ENCODE measurements at places on chromosomes 3 and 15.

DNA sequence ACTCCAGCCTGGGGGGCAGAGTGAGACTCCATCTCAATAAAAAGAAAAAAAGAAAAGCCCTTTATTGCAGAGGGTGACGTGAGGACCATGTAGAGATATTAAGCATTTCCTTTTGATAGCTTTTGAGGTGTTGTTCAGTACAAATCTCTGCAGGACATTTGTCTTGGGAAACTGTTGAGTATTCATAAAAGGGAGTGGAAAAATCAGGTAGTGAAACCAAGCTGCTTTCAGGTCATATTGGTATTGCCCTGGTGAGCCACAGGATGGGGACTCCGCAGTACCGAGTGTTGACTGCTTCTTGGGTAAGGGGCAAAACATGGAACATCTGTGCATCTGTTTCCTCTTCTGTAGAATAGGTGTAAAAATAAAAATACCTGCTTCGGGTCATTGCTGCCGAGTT is 9.9 kb downstream of the ITPR1 start:
- DNase-seq, result no peak

DNA sequence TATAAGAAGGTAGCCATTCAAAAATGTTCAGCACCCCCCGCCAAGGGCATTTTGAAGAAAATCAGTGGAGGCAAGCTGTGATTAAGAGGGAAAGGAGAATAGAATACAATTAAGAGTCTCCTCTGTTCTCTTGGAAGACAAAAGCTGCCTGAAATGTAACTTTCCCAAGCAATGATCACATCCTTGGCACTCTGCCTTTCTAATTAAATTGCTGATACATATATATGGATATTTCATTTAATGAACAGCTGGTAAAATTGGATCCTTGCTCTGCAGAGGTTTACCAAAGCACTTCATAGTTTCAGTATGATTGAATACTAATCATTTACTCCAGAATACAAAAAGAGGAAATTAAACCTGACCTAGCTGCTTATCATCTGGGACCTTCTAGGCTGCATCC is 10.4 kb downstream of the COL6A6 start:
- no peak for DNase-seq

DNA sequence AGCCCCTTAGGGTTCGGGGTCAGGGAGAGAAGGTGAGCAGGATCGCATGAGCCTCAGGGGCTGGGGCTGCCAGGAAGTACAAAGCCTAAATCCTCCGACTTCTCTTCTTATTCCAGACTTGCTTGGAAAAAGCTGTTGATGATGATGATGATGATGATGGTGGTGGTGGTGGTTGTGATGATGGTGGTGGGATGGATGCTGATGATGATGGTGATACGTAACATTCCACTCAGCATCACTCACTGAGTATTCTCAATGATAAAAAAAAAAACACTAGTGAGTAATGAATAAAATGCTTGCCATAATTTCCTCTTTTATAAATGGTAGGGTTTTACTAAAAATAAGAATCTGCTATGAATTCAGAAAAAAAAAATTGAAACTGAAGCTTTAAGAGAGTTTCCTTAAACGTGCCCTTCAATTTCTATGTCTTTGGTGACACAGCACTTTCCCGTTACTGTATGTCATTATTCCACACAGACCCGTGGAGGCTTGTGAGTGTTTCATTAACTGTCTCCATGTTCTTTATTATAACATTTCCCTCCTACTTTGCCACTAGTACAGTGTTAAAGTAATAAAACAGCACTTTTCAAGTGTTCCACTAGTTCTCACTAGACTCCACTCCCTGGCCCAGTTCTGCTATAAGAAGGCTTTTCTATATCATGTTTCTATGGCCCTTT is 5.4 kb upstream of the ACAN start:
- DNase-seq, result no peak

DNA sequence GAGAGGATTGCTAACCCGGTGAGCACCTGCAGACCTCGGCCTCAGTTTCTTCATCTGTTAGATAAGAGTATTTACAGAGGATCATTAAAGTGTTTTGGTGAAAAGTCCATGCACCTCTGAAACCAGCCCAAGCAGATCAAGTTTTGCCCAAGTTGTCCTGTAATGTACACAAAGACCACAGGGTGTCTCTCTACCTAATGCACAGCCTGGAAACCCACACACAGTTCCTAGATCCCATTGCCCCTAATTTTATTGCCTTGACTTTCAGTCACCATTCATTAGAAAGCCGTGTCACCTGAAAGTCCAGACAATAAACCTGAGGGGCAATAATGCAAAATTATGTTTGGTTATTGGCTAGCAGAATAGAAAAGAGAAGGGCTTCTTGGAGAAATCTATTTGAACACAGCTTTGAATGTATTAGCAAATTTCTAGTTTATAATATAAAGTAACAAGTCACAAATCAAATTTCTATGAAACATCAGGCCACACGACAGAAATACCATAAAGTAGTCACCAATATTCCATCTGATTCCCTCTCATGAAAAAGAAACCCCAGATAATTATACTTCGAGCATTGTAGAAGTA is 161.3 kb upstream of the SLC2A2 start:
- no peak for DNase-seq

DNA sequence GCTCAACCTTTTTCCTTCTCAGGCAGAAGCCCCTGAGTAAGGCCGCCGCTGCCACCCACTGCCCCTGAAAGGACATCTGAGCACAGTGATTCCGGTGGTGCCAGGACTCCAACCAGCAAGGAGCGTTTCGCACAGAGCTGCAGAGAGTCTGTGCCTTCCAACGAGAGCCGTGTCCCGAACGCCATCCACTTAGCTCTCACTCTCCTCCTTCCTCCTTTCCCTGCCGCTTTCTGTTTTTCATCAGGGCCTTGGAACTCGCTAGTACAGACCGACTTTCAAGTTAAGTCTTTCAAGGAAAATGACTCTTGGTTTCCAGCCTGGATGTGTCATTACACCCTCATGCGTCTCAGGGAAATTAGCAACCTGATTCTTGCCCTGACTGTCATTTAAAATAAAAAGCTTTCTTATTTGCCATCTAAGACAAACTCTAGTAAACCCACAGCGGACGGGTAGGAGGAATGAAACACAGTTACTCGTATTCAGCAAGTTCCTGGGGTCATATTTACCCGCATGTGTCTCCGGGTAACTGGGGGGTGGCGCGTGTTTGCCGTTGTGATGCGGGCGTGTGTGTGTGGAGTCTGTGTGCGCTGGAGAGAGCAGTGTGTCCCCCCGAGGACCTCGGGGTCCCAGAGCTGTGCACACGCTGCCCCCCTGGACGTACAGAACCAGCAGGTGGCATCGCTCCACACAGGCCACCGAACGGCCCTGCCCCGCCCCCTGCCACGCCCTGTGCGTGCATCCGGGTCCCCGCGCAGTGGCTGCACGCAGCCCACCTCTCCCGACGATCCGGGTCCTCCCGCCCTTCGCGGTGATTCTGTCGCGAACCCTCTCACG is 30.4 kb upstream of the ALDH1A3 start:
- DNase-seq, result peak; percentile 21

DNA sequence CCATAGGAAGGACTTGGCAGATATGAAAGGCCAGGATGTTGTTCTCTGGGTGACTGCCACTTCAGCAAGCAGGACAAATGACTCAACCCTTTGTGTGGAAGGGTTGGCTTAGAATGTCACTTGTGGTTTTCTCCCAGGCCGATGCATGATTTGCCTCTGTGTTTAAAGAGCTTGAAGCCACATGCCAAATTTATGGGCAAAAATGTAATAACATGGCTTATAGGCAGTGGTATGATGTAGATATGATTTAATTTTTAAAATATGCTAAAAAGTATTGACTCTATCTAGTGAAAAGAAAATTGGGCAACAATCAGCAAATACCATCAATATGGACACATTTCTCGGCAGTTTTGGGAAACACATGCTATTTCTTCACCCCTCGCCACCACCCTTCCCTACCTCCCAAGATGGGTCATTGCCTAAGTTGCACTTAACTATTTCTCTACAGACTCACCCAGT is 114.6 kb downstream of the CYP19A1 start:
- DNase-seq, result no peak

DNA sequence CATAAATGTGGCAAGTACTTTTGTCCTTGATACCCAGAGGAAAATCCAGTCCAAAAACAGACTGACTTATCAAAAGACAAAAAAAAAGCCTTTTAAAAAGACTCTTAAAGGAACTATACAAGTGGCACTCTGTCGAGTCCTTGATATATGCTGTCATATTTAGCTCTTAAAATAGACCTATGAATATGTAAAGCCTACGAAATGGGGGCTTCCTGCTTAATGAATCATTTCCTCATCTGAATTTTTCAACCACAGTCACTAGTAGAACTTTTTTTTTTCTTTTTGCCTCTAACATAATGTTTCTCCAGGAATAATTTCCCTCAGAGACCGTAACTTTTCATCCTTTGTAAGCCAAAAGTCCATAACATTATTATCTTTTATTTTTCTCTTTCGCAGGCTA is 95.8 kb downstream of the P3H2 start:
- DNase-seq, result no peak

DNA sequence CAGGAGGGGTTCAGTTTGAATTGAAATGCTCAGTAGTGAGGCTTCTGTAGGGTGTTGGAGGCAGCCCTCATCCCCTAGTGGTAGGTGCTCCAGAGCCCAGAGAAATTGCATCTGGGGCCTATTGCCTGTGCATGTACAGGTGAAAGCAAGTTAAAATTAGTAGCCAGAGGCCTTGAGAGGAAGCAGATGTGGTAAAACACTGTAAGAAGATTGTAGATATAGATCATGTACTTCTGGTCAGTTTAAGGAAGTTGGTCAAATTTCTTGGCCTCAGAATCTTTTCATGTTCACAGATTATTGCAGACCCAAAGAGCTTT is 34.6 kb downstream of the IGSF10 start:
- no peak for DNase-seq

DNA sequence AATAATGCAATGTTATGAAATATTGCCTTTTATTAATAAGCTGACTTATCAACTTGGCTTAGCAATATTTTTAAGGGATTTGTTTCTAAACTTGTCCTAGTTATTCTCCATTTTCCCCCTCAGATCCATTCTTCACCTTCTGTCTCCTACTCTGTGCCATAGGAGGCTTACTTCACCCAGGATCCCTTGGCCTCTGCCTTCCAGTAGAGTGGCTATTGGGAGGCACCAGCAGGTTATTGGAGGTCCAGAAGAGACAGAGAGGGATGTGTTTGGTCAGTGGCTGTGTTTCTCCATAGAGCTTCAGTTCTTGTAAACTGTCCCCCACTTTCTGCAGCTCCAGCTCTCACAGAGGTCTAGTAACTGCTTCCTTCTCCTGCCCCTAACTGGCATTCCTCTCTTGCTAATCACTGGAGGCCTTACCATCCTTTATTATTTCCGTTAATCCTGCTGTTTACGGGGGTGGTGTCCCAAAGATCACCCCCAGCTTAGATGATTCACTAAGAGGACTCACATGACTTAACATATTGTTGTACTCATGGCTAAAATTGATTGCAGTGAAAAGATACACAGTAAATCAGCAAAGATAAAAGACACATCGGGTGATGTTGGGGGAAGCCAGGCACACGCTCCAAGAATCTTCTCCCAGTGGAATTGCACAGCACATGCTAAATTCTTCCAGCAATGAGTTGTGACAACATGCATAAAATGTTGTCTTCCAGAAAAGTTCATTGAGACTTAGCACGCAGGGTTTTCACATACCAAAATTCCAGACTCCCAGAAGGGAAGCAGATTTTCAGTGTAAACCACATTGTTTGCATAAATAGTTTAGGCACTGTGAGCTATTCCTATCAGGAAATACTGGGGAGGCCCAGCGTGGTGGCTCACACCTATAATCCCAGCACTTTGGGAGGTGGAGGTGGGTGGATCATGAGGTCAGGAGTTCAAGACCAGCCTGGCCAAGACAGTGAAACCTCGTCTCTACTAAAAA is 67.5 kb downstream of the RPL22L1 start:
- no peak for DNase-seq

- no peak for DNase-seq
Measured at GRCh38 chr3:122609798-122610559, 32.5 kb downstream of the PARP15 start.

DNA sequence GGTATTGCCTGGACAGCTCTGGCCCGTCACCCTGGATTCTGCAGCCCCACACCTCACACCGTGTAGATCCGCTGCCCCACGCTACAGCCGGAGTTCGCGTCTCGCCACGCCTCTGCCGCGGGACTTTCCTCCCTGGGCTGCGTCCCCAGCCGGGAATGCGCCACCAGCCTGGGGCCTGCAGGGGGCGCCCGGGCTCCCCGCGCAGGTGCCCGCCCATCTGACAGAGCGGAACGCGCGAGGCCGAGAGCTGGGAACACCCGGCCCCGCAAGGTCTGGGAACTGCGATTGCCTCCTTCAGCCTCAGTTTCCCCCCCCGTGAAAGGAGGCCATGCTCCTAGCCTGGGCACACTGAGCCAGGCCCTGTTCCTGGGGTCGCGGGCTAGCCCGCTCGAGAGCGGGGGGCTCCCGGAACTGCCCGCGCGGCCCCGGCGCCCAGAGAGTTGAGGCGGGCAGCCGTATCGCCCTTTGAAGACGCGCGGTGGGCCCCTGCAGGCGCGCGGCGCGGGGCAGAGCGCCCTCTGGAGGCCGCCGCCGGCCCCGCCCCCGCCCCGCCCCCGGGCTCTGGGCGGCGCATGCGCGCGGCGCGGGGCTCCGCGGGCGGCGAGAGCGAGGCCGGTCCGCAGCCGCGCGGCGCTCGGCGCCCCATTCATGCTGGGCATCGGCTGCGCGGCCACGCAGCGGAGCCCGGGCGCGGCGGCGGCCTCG is at the start of gene PLXNA1:
Gene PLXNA1, plus strand, starts transcription at position 645 of the 705 bp plus-strand sequence. CDS start 5,479 bp downstream, outside the sequence.
- peak; percentile 66 for DNase-seq

GRCh38 chr3:73036694-73037591 is 24.5 kb upstream of the EBLN2 start:
- DNase-seq, result no peak

GRCh38 chr15:64355348-64355943 is 527 bp downstream of the CSNK1G1 start:
- peak; percentile 11 for DNase-seq

DNA sequence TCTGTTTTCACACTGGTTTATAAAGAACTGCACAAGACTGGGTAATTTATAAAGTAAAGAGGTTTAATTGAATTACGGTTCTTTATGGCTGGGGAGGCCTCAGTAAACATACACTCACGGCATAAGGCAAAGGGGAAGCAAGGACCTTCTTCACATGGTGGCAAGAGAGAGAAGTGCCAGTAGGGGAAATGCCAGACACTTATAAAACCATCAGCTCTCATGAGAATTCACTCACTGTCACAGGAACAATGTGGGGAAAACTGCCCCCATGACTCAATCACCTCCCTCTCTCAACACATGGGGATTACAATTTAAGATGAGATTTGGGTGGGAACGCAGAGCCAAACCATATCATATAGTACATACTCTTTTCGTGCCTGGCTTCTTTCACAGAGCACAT is 42.4 kb downstream of the MAP2K1 start:
- no peak for DNase-seq

- DNase-seq, result no peak
Measured at GRCh38 chr15:64111679-64112050, 15.9 kb downstream of the SNX1 start.

- no peak for DNase-seq
Measured at GRCh38 chr15:43913026-43913780, 86.4 kb downstream of the WDR76 start.

GRCh38 chr3:13515786-13516759 is 32.9 kb upstream of the FBLN2 start:
- DNase-seq, result no peak

DNA sequence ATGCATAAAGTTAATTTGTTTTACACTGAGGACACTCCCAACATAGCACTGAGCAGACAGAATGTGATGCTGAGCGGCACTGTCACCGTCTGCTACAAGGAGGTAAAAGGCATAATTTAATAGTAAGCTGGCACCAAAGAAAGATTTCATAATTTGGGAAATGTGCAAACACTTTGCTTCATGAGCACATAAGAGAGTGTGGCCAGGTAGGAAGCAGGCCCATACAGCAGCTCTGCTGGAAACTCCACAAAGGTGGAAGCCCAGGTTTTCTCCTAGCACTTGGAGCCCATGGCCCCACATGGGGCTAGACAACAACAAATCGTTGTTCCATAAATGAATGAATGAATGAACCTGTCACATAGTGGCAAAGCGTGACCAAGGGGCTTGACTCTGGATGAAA is 68.5 kb upstream of the CACNA2D3 start:
- DNase-seq, result no peak

Measured in activated naive CD8-positive, alpha-beta T cell treated with anti-CD3 and anti-CD28 coated beads, Interleukin-2, amount 50 U/mL, for 16 hours (primary cell).